ENCODE measurements at places on chromosomes 1 and 21. TPM values are rescaled to one million over a fixed set of nuclear protein-coding genes. Genes with fewer than 3 reads are reported as not detected.

Gene IL20
- total RNA-seq = not detected

Gene TEX38
- not detected for total RNA-seq

Gene B3GALT2
- 0.45 TPM for total RNA-seq

Gene GBP5
- total RNA-seq = not detected

Gene SMIM1
- not detected for total RNA-seq

Gene FALEC
- total RNA-seq = not detected

Gene AMY2B
- 10.0 TPM for total RNA-seq

Gene FAM43B
- total RNA-seq = not detected

Gene CFAP107
- not detected for total RNA-seq

Gene CD1E
- total RNA-seq = not detected

Gene RXFP4
- total RNA-seq = not detected

Gene CD53
- not detected for total RNA-seq

Gene CYYR1
- 6.8 TPM for total RNA-seq

Gene CTSK
- total RNA-seq = 49.8 TPM

Gene DHCR24
- total RNA-seq = 96.9 TPM

Gene FCRL4
- not detected for total RNA-seq

Gene FCN3
- total RNA-seq = 0.55 TPM

Gene NT5C1A
- not detected for total RNA-seq

Gene LCE1B
- total RNA-seq = not detected

Gene SELP
- 2.8 TPM for total RNA-seq

Gene HHAT
- 5.0 TPM for total RNA-seq

Gene MX1
- 104 TPM for total RNA-seq

Gene SPATA1
- total RNA-seq = not detected

Gene OR14I1
- total RNA-seq = not detected

Gene SYT11
- 1.3 TPM for total RNA-seq

Gene FLG
- under 0.01 TPM for total RNA-seq

Gene DAB1
- total RNA-seq = under 0.01 TPM

Gene NR5A2
- 0.45 TPM for total RNA-seq

Gene FHAD1
- not detected for total RNA-seq

Gene CRYBG2
- 1.8 TPM for total RNA-seq

Gene CR1L
- total RNA-seq = 1.7 TPM
